Heart left ventricle (tissue), 16 donors: ENCODE measurements at places on chromosomes 5 and 9.
A peak's percentile ranks its signal among the peaks of the same experiment; 100 is the strongest.

GRCh38 chr5:177994063-177994462 lies 2.0 kb downstream of the PROP1 start:
- H3K27ac ChIP-seq: no peak overlapping the region
- H3K36me3 ChIP-seq: no peaks in the 10 kb centered on the region
- no peak for DNase-seq
- H3K27me3 ChIP-seq: peaks cover 21% of the 10 kb centered on the region

DNA sequence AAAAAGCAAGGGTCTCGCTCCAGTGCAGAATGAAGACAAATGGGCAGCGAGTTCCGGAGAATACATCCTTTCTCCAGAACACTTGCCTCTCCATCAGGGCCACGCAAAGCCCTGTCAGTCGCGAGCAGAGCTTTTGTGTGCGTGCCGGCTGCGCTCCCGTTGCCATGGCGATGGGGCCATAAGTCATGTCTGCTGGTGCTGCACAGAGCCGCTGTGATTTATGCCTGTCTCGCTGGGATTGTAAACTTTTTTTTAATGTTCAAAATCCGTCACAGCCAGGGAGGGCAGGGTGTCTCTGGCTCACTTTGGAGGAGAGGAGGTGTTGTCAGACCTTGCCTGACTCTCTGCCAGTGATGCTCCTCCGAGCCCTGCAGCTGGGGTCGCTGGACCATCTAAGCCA lies 272.7 kb downstream of the TRIM32 start:
- H3K4me3 ChIP-seq: no peak overlapping the region
- H3K4me1 ChIP-seq: no peaks in the 10 kb centered on the region
- no peak overlapping the region for H3K27ac ChIP-seq
- H3K36me3 ChIP-seq: no peaks in the 10 kb centered on the region

DNA sequence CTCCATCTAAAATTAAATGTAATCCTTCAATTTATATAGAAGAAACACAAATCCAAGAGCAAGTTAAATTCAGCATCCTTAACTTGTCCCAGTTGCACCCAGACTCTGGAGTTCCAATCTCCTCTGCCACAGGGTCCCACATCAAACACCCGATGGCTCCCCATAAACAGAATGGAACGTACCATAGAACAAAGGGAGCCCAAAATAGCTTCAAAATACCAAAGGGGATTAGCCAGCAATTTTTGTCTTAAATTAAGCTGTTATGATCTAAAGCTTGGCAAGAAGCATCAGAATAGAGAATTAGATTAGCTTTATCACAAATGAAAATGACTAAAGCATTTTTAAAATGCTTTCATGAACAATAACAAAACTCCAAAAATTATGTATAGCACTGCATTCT lies 112.8 kb downstream of the FANCC start:
- no peaks in the 10 kb centered on the region for H3K36me3 ChIP-seq
- no peak for DNase-seq
- no peaks in the 10 kb centered on the region for H3K4me1 ChIP-seq
- no peak overlapping the region for H3K4me3 ChIP-seq

GRCh38 chr9:26682796-26683496 lies 209.7 kb downstream of the CAAP1 start:
- no peak for DNase-seq
- H3K4me1 ChIP-seq: no peaks in the 10 kb centered on the region
- H3K4me3 ChIP-seq: no peak overlapping the region
- H3K27ac ChIP-seq: no peak overlapping the region

DNA sequence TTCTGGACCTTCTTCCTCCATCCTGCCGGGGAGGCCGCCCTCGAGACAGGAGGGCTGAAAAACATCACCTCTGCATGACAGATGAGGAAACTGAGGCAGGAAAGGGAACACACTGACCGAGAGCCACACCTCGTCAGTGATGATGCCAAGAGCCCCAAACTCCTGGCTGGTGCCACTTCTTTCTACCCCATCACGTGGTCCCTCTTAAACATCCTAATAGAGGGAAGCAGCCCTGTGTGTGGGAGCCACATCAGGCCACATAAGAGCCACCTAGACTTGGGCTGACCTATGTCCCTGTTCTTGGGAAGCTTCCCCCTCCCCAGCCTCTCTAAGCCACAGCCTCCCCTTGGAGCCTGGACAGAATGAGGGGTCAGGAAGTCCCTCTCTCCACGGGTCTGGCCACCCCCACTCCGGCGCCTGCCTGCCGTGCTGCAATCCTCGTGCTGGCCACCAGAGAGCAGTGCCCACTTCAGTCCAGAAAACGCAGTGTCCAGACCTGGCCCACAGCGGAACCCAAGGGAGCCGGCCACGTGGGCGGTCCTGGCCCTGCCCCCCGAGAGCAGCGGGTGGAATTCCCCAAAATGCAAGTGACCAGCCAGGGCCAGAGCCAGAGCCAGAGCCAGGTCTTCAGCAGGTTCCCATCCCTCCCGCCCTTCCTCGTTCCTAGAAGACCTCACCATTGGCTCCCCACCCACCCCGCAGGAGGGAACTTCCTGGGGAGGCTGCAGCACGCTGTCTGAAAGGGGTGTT lies 54.7 kb upstream of the SARDH start:
- DNase-seq: peak; percentile 72
- peaks cover 30% of the 10 kb centered on the region for H3K4me1 ChIP-seq
- H3K4me3 ChIP-seq: peak overlapping the region; percentile 22
- no peak overlapping the region for H3K27ac ChIP-seq
- no peaks in the 10 kb centered on the region for H3K36me3 ChIP-seq

DNA sequence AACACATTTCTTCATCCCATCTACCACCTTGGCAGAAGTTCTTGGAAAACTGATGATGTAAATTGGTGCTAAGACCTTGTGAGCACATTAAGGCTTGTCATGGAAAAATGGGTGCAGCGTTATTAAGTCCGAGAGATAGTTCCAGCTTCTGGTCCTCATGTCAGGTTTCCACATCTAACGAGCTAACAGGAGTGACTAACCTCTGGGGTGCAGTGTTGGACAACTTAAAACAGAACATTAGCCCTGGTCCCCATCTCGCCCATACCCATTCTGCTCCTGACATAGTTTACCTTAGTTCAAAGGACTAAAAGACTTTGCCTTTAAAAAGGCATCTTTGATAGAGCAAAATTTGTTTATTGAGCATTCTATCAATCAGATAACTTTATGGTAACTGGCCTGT lies 128.0 kb downstream of the SLC1A3 start:
- H3K4me1 ChIP-seq: peaks cover 2% of the 10 kb centered on the region
- H3K4me3 ChIP-seq: no peak overlapping the region

DNA sequence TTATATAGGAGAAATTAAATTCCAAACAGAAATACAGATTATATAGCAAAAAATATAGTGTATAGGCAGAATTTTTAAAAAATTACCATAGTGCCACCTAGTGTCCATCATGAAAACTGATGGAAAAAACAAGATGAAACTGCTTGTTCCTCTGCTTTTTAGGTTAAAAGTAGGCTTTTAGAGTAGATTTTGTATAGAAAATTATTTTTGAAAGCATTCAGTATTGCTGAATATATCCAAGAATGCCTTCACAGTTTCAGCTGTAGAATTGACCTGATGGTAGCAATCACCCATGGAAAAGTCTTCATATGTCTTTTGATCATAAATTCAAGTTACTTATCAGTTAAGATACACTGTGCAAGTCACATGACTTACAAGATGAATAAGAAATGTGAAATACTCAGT lies 19.7 kb downstream of the RIOK2 start:
- no peaks in the 10 kb centered on the region for H3K4me1 ChIP-seq
- H3K27ac ChIP-seq: no peak overlapping the region
- H3K36me3 ChIP-seq: peaks cover 85% of the 10 kb centered on the region
- H3K27me3 ChIP-seq: no peaks in the 10 kb centered on the region
